Stimulated activated CD4-positive, alpha-beta T cell treated with anti-CD3 and anti-CD28 coated beads, Interleukin-15, amount 100 ng/mL, for 1 hour (primary cell): ENCODE measurements at places on chromosomes 6 and 20.

- DNase-seq: no peak
These were observed 6.8 kb upstream of the HEY2 start for GRCh38 chr6:125742464-125743120.

DNA sequence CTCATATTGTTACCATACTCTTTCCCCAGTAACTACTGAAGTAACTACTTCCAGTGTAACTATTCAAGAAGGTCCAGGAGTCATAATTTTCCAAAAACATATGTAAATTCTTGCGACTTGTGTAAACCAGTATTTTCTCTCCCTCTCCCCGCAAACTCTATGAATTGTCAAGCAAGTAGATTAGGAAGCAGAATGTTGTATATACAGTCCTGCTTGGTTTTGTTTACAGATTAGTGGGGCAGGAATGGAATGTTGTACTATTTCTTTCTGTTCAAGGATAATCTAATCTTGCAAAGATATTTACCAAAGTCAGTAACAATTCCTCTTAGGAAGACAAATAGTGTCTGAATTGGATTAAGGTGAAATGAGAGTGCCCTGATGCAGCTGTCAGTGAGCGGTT, 234.9 kb upstream of the PLN start:
- no peak for DNase-seq

DNA sequence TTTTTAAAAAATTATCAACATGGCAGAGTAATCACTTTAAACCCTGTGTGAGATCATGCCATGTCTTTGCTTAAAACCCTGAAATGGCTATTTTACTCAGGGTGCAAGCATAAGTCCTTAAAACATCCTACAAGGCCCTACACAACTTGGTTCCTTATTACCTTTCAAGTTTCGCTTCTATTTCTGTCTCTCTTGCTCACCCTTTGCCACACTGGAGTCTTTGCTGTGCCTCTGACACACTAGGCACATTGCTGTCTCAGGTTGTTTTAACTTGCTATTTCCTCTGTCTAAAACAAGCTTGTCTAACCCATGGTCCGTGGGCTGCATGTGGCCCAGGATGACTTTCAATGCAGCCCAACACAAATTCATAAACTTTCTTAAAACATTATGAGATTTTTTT, 55.6 kb downstream of the KIAA0408 start:
- no peak for DNase-seq

- no peak for DNase-seq
These were observed 2.8 kb downstream of the ACSS1 start for GRCh38 chr20:25054995-25055629.

DNA sequence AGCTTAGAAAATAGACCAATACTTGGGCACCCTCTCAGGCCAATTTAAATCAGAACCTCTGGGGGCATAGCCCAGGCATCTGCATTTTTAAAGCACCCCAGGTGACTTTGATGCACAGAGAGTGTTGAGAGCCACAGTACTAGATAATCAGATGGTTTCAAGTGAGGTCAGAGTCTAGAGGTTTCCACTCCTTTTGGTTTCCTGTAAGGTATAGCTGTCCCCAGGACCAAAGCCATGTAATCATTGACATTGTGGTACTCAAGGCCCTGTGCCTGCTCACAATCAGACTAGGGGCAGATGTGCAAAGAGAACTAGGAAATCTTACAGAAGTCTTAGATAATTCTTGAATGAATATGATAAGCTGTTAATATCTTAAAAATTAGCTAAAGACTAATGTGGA, 9.1 kb downstream of the FILIP1 start:
- no peak for DNase-seq

- no peak for DNase-seq
These were observed 89.6 kb upstream of the HMGCLL1 start for GRCh38 chr6:55668591-55668990.

- no peak for DNase-seq
These were observed at the start of gene FNDC1 for GRCh38 chr6:159169193-159169555. Gene FNDC1 (plus strand): TSS chr6:159169400. CDS start chr6:159169597, 197 bp downstream.

- no peak for DNase-seq
These were observed 2.8 kb downstream of the COL9A3 start for GRCh38 chr20:62819494-62820174.

GRCh38 chr6:156017838-156018237, 562.2 kb upstream of the NOX3 start:
- no peak for DNase-seq

DNA sequence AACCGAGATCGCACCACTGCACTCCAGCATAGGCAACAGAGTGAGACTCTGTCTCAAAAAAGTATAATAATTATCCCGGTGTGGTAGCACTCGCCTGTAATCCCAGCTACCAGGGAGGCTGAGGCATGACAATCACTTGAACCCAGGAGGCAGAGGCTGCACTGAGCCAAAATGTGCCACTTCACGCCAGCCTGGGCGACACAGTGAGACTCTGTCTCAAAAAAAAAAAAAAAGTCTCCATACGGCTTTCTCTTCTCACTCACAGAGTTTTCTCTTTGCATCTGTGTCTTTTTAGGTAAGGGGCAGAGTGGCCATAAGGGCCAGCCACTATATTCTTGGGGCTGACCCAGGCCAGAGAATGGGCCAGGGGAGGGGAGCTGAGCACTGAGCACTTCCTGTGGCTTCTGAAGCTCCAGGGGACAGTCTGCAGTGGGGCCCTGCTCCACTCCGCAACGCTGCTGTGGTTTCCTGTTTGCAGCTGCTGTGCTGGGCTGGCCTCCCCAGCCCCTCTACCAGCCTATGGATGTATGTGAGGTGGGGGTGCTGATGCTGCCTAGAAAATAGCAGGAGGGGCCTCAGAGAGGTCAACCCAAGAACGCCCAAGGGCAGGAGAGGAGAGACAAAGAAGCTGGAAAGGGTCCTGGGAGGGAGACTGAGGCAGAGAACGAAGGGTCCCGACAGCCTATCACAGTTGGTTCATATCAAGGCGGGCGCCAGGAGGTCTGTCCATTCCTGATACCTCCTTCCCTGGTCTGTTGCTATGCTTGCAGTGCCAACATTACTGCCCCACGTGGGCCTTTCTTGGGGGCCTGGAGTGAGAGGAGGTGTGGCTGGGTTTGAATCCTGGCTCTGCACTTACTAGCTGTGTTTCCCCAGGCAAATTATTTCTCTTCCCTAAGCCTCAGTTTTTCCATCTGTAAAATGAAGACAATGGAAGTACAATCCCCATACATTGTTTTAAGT, 16.0 kb downstream of the SLA2 start:
- no peak for DNase-seq

- DNase-seq: no peak
These were observed 99.9 kb upstream of the RIN2 start for GRCh38 chr20:19658137-19658536.

DNA sequence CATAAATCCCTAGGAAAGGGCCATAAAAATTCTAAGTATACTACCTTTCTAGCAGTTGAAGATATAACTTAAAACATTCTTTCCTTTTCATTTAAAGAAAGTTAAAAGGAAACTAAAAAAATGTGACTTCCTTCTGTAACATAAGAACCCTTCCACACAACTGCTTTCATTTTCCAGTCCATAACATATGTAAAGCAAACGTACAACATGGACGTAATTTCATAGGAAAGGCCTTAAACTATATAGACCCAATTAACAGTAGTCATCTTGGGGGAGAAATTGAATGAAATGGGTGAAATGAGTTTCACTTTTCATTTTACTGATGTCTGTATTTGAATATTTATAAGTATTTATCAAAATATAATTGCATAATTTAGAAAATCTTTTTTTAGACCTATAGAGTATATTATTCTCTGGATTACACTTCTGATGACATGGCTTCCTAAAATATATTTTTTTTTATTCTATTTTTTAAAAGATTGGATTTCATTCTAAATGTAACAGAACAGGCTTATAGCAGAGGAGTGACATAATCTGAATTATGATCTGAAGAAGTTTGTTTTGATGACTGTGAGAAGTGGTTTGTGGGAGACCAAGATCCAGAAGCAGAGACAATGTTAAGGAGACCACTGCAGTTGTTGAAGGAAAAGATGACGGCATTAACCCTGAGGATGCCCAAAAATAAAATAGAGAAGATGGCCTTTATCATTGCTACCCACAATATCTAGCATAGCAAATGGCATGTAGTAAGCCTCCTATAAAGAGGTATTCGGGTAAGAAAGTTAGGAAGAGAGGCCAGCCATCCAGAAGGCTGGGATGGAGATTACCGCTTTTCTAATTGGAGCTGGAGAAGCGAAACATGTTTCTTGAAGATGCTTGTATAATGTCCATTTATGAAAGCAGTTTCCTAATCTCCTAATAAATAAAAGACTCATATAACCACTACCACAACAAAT, 260.4 kb downstream of the PTPRK start:
- no peak for DNase-seq

GRCh38 chr20:40434122-40434521, 254.9 kb downstream of the MAFB start:
- DNase-seq: no peak

GRCh38 chr20:8077137-8077466, 55.0 kb upstream of the PLCB1 start:
- no peak for DNase-seq

GRCh38 chr6:53273370-53273769, 75.4 kb downstream of the ELOVL5 start:
- no peak for DNase-seq

- DNase-seq: no peak
These were observed 107.3 kb downstream of the IRF4 start for GRCh38 chr6:498795-499231.

- no peak for DNase-seq
These were observed 17.9 kb upstream of the BACH2 start for GRCh38 chr6:90314514-90314913.

- DNase-seq: no peak
These were observed 121.9 kb downstream of the SIM1 start for GRCh38 chr6:100342830-100343229.

GRCh38 chr6:87183687-87184086, 28.3 kb downstream of the ZNF292 start:
- DNase-seq: no peak

- no peak for DNase-seq
These were observed 49.8 kb downstream of the MAP3K7 start for GRCh38 chr6:90537027-90537426.

DNA sequence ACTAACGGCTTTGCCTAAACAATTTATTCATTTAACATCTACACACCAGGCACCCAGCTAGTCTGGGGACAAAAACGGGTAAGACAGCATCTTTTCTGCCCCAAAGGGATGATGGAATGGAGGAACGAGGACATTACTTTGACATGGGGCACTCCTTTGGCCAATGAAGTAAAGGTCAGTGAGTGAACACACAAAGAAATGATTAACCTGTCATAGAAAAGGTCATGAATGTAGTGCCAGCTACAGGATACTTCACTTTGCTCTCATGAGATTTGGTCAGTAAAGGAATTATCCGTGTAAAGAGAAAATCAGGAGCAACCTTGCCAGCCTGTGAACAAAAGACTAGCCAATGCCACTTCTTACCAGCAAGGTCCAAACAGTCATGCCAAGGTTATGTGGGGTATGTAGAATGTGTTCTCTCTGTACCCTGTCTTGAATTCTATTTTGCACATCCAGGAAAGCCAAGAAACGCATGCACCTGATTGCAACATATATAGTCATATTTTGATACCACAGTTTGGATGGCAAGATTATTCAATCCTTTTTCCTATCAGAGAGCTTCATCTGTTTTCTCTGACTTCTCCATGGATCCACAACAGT, 145.3 kb downstream of the GMPR start:
- no peak for DNase-seq

- DNase-seq: no peak
These were observed 683.7 kb upstream of the ID4 start for GRCh38 chr6:19153270-19153980.
